ENCODE measurements at places on chromosomes 7 and 10. TPM values are rescaled to one million over a fixed set of nuclear protein-coding genes. Genes with fewer than 3 reads are reported as not detected.
A peak's percentile ranks its signal among the peaks of the same experiment; 100 is the strongest.

DNA sequence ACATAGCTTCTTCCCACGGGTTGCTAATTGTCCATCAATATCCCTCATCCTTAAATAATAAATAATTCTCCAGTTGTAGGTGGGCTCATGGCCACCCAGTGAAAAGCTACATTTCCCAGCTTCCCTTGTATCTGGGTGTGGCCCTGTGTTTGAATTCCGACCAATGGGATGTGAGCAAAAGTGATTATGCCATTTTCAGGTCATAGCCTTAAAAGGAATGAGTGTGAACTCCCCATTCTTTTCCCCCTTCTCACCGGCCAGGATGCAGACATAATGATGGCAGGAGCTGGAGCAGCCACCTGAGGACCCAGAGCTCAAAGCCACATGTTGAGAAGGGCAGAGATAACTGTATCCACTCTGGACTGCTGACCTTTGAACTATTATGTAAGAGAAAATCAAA, 30.3 kb upstream of the CALU start:
- no peak for DNase-seq
- no peak overlapping the region for H3K27ac ChIP-seq
- no peaks in the 10 kb centered on the region for H3K4me1 ChIP-seq
- H3K27me3 ChIP-seq = no peaks in the 10 kb centered on the region
- H3K4me3 ChIP-seq = no peak overlapping the region

GRCh38 chr10:11104772-11105675, 87.4 kb downstream of the CELF2 start:
- H3K4me3 ChIP-seq = peak overlapping the region; percentile 18
- H3K4me1 ChIP-seq = peaks cover 3% of the 10 kb centered on the region
- no peaks in the 10 kb centered on the region for H3K27me3 ChIP-seq
- no peaks in the 10 kb centered on the region for H3K36me3 ChIP-seq

Gene PRKAG2
- total RNA-seq = 55.7 TPM

DNA sequence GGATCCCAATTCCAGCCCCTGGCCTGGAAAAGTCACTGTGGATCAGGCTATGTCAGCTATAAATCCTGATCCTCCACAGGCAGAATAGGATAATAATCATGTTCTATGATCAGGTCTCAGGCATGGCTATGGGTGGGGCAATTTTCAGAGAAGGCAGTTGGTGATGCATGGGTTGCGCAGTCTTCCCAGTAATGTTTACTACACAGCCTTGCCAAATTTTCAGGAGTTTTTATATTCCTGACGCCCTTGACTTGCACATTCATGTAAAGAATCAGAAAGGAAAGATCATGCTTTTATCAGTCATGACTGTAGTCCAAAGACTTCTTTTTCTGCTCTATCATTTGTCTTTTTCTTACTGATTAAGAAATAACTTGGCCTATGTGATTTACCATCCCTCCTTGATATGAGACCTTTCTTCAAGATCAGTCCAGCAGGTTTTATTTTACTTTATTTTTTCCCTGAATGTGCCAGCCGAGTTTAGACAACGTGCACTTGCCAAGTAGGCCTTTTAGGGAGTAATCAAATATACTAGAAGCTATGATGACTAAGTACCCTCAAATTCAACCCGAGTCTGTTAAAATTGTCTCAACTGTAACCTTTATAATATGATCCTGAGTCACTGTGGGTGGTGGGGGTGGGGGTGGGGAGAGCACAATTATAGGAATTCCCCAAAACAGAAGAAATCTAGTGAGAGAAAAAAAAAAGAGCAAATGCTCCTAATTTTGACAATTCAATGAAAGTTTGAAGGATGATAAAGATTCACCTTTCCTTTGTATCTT, 31.9 kb downstream of the ARL4A start:
- peaks cover 8% of the 10 kb centered on the region for H3K4me1 ChIP-seq
- H3K27ac ChIP-seq = no peak overlapping the region
- no peaks in the 10 kb centered on the region for H3K36me3 ChIP-seq
- no peak for DNase-seq

DNA sequence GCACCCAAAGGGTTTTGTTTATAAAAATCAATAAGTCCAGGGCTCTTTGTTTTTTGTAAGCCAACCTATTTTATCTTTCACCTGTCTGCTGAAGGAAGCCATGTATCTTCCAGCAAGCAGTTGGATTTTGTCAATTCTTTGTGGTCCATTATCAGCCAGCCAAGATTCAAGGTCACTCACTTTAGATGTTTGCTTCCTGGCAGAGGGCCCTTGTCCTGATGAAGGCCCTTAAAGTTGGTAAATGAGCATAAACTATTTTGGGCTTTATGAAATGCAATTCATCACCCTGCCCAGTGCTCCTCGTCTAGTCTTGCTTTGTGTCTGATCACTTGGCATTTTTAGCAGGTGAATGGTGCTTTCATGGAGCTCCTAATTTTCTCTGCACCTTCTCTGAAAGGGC, 1004.2 kb downstream of the GRID1 start:
- H3K36me3 ChIP-seq = no peaks in the 10 kb centered on the region
- H3K4me1 ChIP-seq = no peaks in the 10 kb centered on the region
- DNase-seq = no peak
- no peak overlapping the region for H3K4me3 ChIP-seq

Gene ING3
- 24.9 TPM for total RNA-seq

DNA sequence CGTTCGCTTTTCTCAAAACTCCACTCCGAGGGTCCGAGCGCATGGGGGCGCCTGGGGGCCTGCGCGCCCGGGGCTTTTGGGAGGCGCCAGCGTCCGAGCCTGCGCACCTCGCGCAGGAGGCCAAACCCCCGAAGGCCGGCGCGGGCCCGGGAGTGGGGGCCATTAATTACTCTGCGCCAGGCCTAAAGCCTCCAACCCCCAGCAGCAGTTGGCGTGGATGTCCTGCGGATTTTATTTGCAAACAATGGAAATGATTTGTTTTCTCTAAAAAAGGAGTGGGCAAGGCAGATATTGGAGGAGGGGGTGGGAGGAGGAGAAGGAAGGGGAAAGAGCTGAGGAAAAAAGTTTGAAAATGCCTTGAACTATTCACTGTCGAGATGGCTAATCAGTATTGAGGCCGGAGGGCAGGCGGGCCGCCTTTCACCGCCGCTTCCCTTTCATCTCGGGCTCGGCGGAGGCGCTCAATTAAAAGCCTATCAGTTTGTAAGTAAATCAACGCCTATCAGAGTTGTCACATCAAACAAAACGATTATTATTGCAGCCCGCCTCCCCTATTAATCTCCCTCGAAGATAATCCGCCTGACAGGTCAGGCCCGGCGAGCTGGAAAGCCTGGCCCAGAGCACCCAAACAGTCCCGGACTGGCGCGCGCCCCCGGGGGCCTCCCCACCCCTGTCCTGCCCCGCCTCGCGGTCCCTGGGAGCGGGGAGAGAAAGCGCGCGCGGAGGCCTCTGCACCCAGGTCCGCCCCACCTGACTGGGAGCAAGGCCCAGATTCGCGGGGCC, 3.4 kb upstream of the ZNF503 start:
- H3K4me3 ChIP-seq = no peak overlapping the region
- DNase-seq = no peak
- no peaks in the 10 kb centered on the region for H3K36me3 ChIP-seq
- H3K27ac ChIP-seq = no peak overlapping the region
- H3K4me1 ChIP-seq = peaks cover 24% of the 10 kb centered on the region

Gene SFTPA2
- total RNA-seq = not detected

DNA sequence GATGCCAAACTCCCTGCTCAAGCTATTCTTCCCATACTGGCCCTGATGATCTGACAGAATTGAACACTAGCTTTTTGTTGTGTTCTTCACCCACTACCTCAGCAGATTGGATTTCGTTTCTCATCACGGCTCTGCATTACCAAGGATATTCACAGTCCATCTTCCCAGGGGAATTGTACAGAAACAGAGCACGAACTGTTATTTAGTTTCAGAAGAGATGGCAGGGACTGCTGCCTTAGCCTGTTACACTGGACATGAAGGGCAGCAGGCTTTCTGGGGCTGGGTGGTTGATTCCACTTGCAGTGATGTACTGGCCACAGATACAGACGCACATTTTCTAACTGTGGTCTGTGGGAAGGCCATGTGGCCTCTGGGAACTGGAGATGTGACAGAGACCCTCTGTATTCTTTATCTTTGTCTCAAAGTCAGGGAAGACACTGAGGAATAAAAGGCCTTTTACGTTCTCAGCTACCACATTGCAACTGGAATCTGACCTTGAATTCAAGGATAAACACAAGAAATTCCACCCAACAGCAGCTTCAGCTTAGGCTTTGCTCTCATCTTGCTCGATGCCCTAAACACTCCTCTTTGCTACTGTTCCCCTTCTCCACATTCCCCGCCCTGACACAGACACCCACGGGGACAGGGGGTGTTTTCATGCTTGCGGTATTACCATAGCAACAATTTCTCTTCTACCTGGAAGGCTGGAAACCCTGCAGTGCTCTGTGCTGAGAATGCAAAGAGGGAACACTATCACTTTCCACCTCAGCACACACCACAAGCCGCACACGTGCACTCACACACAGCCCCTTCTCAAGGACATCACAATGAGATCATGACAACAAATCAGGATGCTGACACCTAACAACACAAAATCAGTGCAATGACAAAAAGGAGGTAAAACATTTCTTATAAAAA, 81.7 kb downstream of the RNF216 start:
- DNase-seq = peak; percentile 50
- H3K27me3 ChIP-seq = no peaks in the 10 kb centered on the region
- H3K27ac ChIP-seq = peak overlapping the region; percentile 62

- no peaks in the 10 kb centered on the region for H3K4me1 ChIP-seq
- H3K4me3 ChIP-seq = no peak overlapping the region
- no peak overlapping the region for H3K27ac ChIP-seq
- no peaks in the 10 kb centered on the region for H3K27me3 ChIP-seq
Measured at GRCh38 chr10:6920072-6921019, 340.3 kb upstream of the PRKCQ start.

DNA sequence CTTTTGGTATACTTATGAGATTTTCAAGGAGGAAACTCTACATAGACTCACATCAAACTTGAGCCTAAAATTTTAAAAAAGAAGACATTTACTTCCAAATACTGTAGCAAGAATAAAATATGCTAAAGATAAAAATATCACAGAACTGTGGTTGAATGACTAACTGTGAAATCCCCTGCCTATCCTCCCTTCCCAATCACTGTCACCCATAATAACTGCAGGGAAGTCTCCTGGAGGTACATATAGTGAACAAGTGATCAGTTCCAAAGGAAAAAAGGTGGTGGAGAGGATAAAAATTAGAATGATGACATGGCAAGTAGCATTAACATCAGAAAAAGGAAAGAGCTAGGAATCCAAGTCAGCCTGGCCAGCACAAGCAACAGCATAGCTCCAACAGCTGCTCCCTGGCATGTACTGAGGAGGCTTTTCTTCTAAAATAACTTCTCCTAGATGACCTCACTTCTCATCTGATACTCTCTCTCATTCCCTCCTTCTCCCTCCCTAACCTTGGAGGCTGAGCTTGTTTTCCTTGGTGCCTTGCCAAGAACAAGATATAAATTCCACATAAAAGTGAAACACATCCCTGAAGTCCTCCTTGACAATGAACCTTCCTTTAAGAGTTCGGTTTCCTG, 124.0 kb downstream of the IQUB start:
- H3K4me1 ChIP-seq = no peaks in the 10 kb centered on the region
- no peaks in the 10 kb centered on the region for H3K36me3 ChIP-seq
- no peak overlapping the region for H3K4me3 ChIP-seq
- DNase-seq = no peak
- H3K27me3 ChIP-seq = no peaks in the 10 kb centered on the region
